Stimulated activated CD4-positive, alpha-beta T cell treated with anti-CD3 and anti-CD28 coated beads, Interleukin-1b, Interleukin-23, amount 100 ng/mL, for 4 hours (primary cell): ENCODE measurements at places on chromosomes 16 and 17.

GRCh38 chr17:36993227-36993626, 44.5 kb downstream of the AATF start:
- DNase-seq, result no peak

- DNase-seq, result no peak
These were observed 71.6 kb downstream of the MAP2K6 start for GRCh38 chr17:69485901-69486643.

- DNase-seq, result no peak
These were observed 130.9 kb downstream of the RAB11FIP4 start for GRCh38 chr17:31522284-31522931.

GRCh38 chr16:78654929-78655328, 555.5 kb downstream of the WWOX start:
- no peak for DNase-seq

DNA sequence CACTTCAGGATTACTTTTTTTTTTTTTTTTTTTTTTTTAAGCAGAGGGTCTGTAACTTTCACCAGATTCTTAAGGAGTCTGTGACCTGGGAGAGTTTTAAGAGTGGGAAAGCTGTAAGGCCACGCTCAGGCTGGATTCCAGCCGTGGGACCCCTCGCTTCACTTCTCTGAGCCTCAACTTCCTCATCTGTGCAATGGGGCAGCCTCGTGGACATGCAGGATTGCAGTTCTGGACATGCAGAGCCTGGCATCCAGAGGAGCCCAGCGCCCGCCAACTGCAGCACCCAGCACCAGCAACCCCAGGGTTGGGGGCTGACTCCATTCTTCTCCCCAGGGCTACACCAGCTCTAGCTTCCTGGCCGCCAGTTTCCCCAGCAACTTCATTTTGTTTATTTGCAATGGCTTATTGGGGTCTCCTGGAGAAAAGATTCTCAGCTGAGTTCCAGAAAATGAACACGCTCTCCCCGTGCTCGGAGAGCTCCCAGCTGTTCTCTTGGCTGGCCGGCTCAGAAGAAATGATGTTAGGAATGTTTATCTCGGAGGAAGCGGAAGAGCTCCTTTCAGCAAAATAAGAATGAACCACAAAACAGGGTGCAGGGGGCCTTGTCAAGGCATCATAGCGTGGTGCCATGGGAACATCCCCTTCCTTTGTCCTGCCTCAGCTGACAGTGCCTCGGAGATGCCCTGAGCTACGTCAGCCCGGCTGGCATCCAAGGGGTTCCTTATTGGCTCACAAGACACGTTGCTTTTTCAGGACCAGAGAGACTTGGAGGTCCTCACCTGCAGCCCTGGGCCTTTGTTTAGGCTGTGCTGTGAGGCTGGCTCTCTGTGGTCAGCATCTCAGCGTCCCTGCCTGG, 22.9 kb upstream of the ZCCHC14 start:
- no peak for DNase-seq

- no peak for DNase-seq
These were observed 264.7 kb upstream of the TNRC6C start for GRCh38 chr17:77693776-77694175.

- DNase-seq, result no peak
These were observed 94.0 kb downstream of the VAT1L start for GRCh38 chr16:77882358-77882757.

DNA sequence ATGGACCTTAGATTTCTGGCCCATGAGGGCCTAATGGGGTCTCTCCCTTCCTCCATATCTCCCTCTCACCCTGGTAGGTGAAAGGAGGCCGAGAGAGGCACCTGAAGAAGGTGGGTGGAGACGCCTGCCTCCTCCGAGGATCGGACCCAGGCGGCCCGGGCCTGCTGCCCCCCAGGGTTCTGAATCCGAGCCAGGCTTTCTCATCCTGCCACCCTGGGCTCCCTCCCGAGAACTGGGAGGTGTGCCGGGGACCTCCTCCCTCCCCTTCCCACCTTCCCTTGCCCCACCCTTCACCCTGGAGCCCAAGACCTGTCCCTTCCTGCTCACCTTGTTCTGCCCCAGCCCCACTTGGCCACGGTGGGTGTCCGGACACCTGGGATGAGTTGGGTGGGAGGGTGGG, 5.0 kb downstream of the FBXL19 start:
- DNase-seq, result no peak

DNA sequence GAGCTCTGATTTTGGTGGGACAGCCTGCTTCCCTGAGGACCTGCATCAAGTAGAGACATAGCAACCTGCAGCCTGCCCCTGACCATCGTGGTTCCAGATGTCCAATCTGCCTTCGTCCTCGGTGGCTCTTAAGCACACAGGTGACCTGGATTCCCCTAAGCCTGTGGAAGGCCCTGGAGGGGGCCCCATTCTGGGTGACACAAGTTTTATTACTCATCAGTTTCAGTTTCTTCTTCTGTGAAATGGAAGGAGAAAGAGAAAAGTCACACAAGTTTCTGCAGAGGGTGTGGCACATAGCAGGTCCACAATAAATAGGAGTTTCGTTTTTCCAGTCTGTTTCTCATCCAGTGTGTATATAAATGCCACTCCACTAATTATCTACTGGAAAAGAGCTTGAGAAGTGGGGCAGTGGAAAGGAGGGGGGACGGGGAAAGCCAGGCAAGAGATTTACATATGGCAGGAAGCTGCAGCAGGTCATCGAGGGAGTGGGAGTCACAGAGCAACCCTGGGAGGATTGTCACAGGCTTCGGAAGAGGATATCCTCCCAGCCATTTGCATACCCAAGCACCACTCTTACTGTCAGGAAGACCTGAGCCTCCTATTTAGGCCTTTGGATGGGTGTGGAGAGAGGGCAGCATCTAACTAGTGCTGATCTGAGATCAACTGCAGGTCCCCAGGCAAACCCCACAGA, 10.0 kb upstream of the NOS2 start:
- peak; percentile 17 for DNase-seq

DNA sequence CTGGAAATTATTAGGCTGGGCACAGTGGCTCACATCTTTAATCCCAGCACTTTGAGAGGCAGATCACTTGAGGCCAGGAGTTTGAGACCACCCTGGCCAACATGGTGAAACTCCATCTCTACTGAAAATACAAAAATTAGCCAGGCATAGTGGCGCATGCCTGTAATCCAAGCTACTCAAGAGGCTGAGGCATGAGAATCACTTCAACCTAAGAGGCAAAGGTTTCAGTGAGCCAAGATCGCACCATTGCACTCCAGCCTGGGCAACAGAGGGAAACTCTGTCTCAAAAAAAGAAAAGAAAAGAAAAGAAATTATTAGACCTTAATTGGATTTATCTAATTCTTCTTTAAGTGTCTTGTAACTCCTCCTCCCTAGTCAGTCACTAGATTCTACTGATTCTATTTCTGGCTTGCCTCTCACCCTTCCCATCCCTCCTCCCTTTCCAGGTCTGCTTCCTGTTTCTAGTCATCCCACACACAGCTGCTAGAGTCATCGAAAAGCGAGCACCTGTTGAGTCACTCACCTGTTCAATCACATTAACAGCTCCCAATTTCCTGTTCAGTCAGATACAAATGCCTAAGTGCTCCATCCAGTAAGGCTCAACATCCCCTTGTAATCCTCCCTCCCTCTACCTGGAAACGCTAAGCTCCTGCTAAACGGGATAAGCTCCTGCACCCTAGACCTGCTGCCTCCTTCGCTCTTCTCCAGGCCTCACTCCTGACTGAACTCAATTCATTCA, 34.6 kb downstream of the ERN1 start:
- no peak for DNase-seq

- DNase-seq, result no peak
These were observed 17.7 kb upstream of the CORO6 start for GRCh38 chr17:29640413-29640812.

DNA sequence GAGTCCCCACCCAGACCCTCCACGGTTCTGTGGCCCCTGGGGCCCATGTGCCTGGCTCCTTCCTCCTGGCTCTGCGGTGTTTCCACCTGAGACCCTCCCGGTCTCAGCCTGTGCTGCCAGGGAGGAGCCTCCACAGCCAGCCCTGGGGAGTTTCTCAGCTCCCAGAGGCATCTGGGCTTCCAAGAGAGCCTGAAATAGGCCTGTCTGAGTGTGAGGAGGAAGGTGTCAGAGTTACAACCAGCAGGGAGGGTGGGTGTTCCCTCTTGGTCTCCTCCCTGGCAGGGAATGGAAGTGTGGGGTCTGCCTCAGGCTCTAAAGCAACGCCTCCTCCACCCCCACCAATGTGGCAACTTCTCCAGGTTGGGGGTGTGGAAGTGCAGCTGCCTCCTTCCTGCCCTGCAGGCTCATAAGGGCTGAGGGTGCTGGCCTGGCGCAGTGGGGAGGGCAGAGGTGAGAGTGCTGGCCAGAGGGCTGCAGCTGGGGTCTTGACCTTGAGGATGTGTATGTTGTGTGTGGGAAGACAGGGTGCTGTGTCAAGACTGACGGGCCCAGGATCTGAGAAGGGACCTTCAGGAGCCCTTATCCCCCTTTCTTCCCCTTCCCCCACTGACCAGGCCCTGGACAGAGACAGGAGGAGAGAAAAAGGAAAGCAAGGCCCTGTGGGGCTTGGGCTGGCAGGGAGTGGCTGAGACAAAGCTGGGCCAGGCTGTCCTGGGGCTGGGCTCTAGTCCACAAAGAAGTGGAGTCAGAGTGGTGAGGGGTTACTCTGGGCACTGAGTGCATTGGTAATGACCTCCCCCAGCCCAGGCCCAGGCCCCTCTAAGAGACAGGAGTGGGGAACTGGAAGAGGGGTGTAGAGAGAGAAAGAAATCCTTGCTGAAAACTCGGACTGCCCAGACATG, 2.4 kb downstream of the CYGB start:
- no peak for DNase-seq

GRCh38 chr16:6189216-6189615, 1091.6 kb upstream of the EEF2KMT start:
- DNase-seq, result no peak
